Esophagus squamous epithelium (tissue), 5 donors: ENCODE measurements at places on chromosomes 12 and 14.

GRCh38 chr12:78095623-78096022 is 264.9 kb downstream of the NAV3 start:
- no peak for DNase-seq
- no peaks in the 10 kb centered on the region for H3K36me3 ChIP-seq
- no peaks in the 10 kb centered on the region for H3K27me3 ChIP-seq
- no peak overlapping the region for H3K27ac ChIP-seq
- no peak overlapping the region for H3K4me3 ChIP-seq

DNA sequence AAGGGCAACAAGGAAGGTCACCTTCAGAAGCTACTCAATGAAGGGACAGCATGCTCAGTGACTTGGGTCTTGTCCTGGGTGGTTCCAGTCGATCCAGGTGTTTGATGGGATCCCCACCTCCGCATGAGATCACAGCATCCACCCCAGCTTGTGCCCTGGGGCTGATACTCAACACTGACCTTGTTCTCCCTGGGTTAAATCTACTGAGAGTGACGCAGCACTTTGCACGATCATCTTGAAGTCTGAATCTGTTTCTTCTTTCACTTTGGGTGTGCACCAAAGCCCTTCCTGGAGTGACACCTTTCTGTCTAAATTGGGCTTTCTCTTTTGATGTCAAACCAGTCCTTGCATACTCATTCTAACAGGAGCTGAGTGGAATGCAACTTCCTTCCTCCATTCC is 13.8 kb downstream of the NOS1 start:
- H3K4me3 ChIP-seq = no peak overlapping the region
- DNase-seq = no peak
- no peaks in the 10 kb centered on the region for H3K27me3 ChIP-seq
- no peak overlapping the region for H3K27ac ChIP-seq
- H3K4me1 ChIP-seq = peaks cover 5% of the 10 kb centered on the region

DNA sequence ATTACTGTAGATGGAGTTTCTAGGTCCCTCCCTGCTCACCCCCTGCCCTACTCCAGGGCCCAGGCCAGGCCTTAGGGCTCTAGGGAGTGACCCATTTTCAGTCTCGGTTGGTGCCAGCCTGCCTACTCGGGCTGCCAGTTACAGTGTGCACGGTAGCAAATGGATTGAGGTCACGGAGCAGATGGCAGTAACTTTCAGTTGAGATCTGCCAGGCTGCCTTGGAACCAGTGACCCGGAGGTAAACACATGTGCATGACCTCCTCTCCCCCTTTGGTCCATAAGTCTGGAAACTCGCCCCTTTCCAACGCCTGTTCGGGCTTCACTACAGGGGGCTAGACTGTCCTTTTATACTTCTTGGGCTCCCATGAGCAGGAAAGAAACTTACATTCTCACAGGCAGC is 139.7 kb upstream of the TBX3 start:
- H3K27ac ChIP-seq = no peak overlapping the region
- no peak for DNase-seq
- no peaks in the 10 kb centered on the region for H3K4me1 ChIP-seq
- H3K36me3 ChIP-seq = no peaks in the 10 kb centered on the region

DNA sequence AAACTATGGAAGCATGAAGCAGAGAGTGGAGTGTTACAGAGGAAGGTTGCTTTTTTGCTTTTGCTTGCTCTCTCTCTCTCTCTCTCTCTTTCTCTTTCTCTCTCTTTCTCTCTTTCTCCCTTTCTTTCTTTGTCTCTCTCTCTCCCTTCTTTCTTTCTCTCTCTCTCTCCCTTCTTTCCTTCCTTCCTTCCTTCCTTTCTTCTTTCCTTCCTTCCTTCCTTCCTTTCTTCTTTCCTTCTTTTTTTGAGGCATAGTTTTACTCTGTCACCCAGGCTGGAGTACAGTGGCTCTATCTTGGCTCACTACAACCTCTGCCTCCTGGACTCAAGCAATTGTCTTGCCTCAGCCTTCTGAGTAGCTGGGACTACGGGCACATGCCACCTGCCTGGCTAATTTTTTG is 7.6 kb downstream of the ARHGDIB start:
- no peak for DNase-seq
- H3K27ac ChIP-seq = peak overlapping the region; percentile 79
- H3K4me1 ChIP-seq = peaks cover 73% of the 10 kb centered on the region
- no peaks in the 10 kb centered on the region for H3K27me3 ChIP-seq
- no peak overlapping the region for H3K4me3 ChIP-seq
- H3K36me3 ChIP-seq = peaks cover 3% of the 10 kb centered on the region

DNA sequence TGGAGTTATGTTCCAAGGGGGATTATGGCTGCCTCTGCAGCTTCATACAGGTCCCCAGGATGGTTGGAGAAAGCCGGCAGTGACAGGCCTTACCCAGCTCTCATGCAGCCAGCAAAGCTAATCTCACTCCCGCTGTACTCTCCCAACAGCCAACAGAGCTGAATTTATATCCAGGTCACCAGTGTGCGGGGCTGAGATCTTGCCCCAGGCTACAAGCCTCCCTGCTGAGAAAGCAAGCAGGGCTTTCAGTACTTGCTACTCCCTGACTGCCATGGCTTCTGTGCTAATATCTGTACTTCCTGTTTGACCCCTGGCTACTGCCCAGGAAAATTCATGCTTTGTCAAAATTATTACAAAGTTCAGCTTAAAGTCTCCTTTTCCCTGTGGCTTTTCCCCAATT is 92.9 kb downstream of the ATP23 start:
- DNase-seq = no peak
- peaks cover 57% of the 10 kb centered on the region for H3K4me1 ChIP-seq
- no peaks in the 10 kb centered on the region for H3K36me3 ChIP-seq
- H3K27me3 ChIP-seq = no peaks in the 10 kb centered on the region

GRCh38 chr14:71693381-71693780 is 238.8 kb upstream of the RGS6 start:
- no peak overlapping the region for H3K4me3 ChIP-seq
- DNase-seq = no peak
- H3K27me3 ChIP-seq = no peaks in the 10 kb centered on the region

DNA sequence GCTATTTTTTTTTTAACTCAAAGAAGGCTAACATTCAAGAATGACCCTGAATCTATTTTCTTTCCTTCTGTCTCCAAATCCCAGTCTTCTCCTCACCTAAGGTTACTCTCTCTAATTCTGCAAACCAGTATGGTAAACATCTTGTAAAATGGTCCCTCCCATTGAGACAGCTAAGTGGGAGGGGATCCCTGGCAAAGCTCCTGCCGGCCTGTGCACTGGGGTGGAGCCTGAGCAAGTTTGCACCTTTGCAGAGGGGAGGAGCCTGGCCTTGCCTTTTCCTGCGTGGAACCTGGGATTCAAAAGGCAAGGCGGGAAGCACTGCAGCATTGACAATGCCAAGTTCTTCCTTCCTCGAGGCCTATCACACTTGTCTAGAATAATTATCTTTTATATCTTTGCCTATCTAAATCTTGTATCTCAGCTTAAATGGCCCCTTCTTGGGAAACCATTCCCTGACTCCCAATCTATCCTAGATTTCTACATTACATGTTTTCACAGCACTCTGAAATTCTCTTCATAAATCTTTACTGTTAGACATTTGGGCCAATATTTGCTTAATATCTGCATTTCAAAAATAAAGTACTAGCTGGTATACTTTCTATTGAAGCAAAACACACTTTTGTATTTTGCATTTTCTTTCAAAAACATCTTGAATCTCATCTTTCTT is 83.0 kb downstream of the EPS8 start:
- H3K4me3 ChIP-seq = no peak overlapping the region
- no peak for DNase-seq

DNA sequence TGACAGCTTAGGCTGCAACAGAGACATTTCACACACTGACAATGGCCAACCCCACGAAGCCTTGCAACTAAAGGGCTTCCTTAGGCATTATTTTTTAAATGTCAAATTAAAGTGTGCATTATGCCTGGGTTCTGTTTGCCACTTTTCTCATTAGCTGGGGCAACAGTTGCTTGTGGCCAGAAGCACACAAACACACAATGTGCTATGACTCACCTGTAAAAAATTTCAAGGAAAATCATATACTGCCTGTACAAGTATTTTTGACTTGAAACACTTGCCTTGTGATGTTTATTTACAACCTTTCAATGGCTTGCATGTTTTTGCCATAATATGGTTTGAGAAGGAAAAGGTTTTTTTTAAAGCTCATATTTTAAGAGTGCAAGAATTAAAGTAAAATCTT is 1.9 kb downstream of the NTN4 start:
- H3K27me3 ChIP-seq = no peaks in the 10 kb centered on the region
- peak overlapping the region; percentile 89 for H3K27ac ChIP-seq
- peaks cover 9% of the 10 kb centered on the region for H3K4me1 ChIP-seq
- no peak overlapping the region for H3K4me3 ChIP-seq
- no peaks in the 10 kb centered on the region for H3K36me3 ChIP-seq
- no peak for DNase-seq

DNA sequence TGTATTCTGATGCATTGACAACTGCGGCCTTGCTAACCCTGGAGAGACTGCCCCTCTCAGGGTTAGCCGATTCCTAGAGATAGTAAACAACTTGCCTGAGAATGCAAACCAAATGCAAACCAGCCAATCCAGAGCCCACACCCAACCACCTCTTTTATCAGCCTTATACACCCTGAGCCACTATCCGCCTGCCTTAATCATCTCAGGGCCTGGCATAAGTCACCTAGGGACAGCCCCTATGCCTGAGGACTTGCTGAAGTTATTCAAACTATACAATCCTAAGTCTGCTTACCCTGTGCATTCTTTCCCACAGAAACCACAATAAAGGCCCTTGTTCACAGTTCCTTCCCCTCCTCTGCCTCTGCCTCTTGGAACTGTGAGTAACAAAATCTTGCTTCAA is 177.2 kb downstream of the KCNA5 start:
- no peak overlapping the region for H3K27ac ChIP-seq
- no peak for DNase-seq
- H3K27me3 ChIP-seq = no peaks in the 10 kb centered on the region
- H3K36me3 ChIP-seq = no peaks in the 10 kb centered on the region

DNA sequence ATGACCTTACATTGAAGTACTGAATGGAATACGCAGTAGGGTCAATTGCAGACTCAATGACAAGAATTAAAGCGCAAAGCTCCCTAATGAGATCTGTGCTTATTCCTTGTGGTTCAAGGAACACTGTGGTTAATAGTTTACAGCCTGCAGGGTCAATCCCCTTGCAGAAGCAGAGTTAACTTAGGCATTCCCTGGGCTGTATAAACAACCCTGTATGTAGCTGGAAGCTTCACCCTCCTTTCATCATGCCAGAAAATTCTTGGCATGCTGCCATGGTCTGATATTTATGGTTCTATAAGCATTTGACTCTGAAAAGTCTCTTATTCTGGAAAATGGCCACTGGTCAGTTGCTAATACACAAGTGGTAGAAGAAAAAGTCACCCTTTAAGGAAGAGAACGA is 227.7 kb downstream of the NOVA1 start:
- no peak for DNase-seq
- no peaks in the 10 kb centered on the region for H3K36me3 ChIP-seq
- H3K4me3 ChIP-seq = no peak overlapping the region

DNA sequence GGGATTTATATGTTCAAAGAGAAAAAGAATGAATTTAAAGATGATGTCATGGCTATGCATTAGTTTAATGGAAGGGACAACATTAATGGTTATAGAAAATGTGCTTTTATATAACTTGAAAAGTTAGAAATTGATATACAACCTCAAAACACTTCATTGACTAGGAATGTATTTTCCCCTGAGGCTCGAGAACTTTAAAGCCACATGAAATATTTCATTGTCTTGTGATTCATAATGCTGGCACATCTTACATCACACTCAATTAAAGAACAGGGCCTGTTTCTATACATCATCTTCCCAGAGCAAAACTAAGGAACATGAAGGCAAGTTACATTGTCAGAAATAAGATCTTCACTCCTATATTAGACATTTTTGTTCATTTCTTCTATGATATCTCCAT is 35.2 kb upstream of the PAWR start:
- no peak overlapping the region for H3K4me3 ChIP-seq
- H3K27ac ChIP-seq = no peak overlapping the region
- DNase-seq = no peak
- no peaks in the 10 kb centered on the region for H3K27me3 ChIP-seq

- no peak overlapping the region for H3K27ac ChIP-seq
- no peak for DNase-seq
- no peaks in the 10 kb centered on the region for H3K27me3 ChIP-seq
- no peaks in the 10 kb centered on the region for H3K36me3 ChIP-seq
- no peaks in the 10 kb centered on the region for H3K4me1 ChIP-seq
Observed at GRCh38 chr12:1803736-1804135, 16.6 kb upstream of the LRTM2 start.

GRCh38 chr14:96895658-96896271 is 98.6 kb downstream of the VRK1 start:
- no peak overlapping the region for H3K27ac ChIP-seq
- no peak overlapping the region for H3K4me3 ChIP-seq
- H3K36me3 ChIP-seq = no peaks in the 10 kb centered on the region
- DNase-seq = no peak
- H3K4me1 ChIP-seq = no peaks in the 10 kb centered on the region
